ENCODE measurements at places on chromosomes 6 and 20.
A peak's percentile ranks its signal among the peaks of the same experiment; 100 is the strongest.

DNA sequence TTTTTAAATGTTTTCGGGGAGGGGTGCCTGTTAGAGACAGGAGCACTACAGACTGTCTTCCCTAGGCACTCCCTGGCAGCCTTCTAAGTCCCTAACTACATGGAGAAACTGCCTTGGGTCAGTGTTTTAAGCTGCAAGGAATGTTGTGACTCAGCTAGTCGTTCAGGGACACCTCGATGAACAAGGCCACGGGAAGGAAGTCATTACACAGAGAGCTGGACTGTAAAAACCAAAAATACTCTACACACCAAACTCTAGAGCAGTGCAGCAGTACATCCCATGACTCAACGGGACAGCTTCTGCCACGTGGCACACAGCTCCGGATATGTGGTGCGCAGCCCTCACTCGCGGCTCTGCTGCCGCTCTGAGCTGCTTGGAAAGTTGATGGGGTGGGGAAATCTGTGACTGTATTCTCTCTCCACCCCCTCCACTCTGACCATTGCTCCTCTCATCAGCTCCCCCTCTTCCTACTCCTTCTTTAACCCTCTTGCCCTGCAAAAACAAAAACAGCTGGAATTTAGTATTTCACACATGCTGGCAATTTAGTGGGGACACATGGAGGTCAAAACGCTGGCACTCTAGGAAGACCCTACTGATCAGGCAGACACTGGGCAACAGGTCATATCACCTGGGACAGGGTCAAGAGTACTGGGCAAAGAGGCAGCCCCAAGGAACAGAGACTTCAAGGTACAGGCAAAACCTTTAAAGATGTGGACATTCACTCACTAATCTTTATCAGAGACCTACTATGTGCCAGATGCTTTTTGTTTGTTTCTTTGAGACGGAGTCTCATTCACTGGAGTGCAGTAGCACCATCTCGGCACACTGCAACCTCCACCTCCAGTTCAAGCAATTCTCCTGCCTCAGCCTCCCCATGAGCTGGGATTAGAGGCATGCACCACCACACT lies 10.9 kb upstream of the LPIN3 start:
- no peak for DNase-seq

DNA sequence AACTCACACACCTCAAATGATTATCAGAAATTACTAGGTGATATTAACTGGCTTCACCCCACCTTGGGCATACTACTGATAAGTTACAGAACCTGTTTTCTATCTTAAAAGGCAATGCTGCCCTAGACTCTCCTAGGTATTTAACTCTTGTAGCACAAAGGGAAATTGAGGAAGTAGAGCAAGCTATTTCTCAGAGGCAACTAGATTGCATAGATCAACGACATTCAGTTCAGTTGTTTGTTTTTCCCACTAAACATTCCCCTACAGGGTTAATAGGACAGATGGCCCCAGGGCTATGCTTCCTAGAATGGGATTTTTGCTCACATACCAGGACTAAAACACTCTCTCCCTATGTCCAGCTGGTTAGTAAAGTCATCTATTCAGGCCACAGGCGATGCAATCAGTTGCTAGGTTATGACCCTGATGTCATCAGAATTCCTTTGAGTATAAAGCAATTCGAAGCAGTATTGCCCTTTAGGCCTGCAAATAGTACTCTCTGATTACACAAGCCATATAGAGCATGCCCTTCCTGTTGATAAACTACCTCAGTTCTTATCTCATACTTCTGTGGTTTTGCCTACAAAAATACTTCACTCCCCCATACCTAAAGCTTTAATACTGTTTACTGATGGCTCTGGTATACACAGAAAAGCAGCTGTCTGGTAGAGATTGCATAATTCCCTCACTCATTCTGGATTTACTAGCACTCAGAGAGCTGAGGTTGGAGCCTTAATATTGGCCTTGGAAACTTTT lies 67.4 kb upstream of the ASCC3 start:
- no peak for DNase-seq

DNA sequence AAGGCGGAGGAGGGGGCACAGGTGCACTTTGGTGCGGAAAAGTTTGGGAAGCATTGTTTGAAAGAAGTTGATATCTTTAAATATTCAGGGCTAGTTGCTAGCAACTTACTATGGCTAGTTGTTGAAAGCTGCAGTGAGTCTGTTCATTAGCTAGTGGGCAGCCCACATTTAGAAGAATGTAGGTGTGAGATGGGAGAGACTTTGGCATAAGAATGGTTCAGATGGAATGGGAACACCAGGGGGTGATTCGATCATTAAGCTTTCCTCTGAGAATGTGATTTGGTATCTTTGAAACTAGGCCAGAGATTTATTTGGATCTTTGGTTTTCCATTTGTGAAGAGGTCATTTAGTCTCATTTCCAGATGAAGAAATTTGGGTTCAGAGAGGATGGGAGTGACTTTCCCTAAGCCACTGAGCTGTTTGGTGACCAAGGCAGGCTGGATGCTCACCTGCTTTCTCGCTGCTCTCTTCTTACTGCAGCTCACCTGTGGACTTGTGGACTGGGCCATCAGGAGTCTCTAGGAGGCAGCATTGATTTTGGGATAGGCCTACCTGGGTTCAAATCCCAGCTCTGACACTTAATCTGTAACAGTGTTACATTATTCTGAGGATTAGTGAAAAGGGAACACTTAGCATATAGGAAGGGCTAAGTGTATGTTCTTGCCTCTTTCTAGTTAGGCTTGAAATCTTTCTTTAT lies 62.9 kb downstream of the CARMIL1 start:
- DNase-seq = no peak

DNA sequence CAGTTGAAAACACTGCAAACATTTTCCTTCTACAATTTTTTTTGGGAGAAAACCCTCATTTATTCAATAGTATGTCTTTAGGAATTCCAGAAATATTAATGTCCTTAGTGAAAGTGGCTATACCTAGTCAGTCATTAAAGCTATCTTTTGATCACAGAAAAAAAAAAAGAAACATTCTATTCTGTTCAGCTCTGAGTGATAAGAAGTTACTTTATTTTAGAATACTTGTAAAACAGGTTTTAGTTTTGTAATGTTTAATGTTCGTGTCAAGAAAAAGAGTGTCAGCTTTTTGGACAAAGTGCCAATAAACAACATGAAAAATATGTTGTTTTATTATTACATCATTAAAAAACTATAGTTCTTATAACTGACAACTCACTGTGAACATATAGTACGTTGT lies 240.4 kb downstream of the OGFRL1 start:
- no peak for DNase-seq

DNA sequence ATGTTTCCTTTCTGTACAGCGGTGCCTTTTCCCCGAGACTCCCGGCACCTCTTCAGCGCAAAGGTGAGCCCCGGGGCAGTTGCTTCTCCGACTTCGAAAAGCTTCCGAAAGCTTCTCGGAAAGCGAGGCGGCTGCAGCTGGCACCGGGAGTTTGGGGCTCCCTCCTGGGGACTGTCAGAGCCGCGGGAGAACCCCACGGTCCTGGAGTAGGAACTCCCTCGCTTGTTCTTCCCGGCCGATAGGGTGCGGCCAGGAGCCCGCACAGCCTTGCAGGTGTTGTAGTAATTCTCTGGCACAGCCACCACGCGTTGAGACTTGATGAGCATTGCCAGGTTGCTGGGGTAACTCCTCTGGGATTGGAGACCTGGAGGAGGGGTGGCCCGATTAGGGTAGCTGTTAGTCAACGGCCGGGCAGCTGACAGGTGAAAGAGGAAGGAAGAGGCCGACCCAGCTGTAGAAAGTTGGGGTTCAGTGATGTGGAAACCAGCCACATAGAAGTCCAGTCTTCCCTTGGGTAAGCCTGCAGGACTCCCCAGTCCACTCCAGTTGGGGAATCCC lies 721 bp downstream of the KDM1B start:
- peak; percentile 23 for DNase-seq

- DNase-seq = no peak
Observed at GRCh38 chr20:46268131-46268614, 40.1 kb downstream of the CDH22 start.

DNA sequence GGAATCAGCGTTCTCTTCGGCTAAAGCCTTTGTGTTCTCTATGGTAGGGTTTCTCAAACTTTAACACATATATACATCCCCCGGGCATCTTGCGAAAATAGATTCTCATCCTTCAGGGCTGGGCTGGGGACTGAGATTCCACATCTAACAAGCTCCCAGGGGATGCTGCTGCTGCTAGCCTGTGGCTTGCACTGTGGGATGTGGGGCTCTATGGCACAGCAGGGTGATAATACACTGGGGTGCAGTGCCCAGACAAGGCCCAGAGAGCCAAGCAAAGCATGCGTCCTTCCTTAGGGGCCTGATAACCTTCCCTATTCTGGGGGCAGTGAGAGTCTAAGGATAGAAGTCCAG lies 102.0 kb downstream of the LAMP5 start:
- DNase-seq = no peak

GRCh38 chr6:70604254-70604653 lies 37.5 kb downstream of the SDHAF4 start:
- DNase-seq = no peak

GRCh38 chr20:63504642-63505041 lies 5.8 kb upstream of the EEF1A2 start:
- DNase-seq = no peak

- no peak for DNase-seq
Observed at GRCh38 chr6:127641905-127642304, 64.9 kb downstream of the C6orf58 start.

DNA sequence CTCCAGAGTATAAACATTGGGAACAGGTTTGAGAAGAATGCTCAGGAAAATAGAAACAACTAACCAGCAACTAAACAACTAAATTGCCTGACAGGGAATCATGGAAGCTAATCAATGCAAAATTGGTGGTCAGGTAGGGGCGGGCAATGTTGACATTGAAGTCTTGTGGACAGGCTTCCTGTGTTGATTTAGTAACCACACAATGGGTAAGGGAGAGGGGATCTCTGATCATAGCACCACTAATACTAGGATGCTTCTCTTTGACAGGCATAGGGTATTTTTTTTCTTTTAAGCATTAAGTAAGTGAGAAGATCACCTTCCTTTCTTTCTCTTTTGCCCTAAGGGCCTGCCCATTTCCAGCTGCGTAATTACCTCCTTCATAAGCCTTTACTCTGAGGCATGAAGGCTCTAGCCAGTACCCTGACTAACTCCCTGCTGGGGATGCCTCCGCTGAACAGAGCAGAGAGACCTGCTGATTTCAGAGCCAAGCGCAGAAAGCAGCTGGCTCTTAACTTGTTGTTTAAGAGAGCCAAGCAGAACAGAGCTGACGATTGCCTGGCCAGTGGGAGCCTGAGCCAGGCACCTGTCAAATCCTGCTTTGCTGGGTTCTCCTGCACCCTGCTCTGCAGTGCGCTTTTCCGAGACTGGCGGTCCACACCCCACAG lies 118.7 kb downstream of the BMP2 start:
- DNase-seq = no peak

DNA sequence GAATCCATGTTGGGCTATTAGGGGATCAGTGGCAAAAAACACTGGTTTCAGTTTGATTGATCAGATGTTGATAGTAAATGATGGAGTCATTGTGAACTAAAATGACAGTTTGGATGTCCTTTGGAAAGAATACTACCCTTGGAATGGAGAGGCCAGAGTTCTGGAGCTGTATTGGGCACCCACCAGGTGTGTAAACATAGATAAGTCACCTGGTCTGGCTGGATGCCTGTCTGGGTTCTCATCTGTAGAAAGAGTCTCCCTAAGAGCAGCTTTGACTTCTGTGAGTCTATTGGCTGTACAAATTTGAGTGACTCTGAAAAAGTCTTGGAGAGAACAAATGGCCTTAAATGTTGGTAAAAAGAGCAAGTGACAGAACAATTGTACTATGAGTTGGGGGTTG lies 115.0 kb downstream of the SCP2D1 start:
- DNase-seq = no peak

DNA sequence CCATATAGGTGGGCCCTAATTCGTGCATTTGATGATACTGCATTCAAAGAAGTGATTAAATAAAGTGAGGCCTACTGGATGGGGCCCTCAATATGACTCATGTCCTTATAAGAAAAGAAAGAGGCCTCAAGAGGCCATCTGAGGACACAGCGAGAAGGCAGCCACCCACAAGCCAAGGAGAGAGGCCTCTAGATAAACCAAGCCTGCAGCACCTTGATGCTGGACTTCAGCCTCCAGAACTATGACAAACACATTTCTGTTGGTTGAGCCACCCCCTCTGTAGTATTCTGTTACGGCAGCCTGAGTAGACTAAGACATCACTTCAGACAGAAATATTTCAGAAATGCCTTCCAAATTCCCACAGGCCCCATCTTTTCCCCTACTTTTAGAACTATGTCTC lies 82.5 kb upstream of the PLEKHG1 start:
- no peak for DNase-seq

DNA sequence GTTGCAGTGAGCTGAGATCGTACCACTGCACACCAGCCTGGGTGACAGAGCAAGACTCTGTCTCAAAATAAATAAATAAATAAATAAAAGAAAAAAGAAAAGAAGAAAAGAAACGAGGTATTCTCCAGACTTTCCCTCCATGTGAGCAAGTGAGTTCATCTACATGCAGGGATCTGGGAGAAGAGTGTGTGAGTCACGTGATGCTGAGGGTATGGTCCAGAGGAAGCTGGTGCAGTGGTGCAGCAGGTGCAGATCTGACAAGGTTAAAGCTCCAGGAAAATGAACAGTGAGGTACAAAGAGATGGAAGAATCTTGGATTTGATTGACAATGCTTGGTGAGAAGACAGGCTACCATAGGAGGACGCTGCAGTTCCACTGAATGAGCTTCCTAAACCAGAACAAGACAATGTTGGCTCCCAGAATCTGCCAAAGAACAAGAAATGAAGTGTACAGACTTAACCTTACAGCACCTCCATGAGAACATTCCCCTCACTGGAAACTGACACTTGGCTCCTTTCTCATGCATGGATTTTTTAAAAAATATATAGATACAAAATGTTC lies 79.5 kb upstream of the BTBD3 start:
- DNase-seq = no peak

DNA sequence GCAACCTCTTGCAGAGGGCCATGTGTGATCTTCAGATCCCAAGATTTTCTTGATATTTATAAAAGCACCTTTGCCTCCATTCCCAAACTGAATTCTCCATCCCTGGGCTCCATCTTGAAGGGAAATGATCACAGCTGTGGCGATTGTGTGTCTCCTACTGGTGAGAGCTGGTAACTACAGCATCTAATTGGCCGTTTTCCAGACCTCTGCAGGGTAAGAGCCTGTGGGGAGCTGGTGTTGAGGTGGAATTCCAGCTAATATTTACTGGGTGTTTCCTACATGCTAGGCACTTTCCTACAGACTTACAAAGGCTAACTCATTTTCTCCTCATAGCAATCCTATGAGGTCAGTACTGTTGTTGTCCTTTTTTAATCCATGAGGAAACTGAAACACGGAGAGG lies 59.2 kb upstream of the FNDC1 start:
- no peak for DNase-seq
